ENCODE measurements at places on chromosomes 6 and 20. TPM values are rescaled to one million over a fixed set of nuclear protein-coding genes. Genes with fewer than 3 reads are reported as not detected.

The TREML4 gene
- not detected for total RNA-seq

The MAP7 gene
- total RNA-seq = 0.65 TPM

The HINT3 gene
- 11.1 TPM for total RNA-seq

The LY6G6F gene
- total RNA-seq = not detected

The KLHDC3 gene
- 137 TPM for total RNA-seq

The DLL1 gene
- 3.2 TPM for total RNA-seq

The PM20D2 gene
- total RNA-seq = 16.6 TPM

The DOK5 gene
- total RNA-seq = 0.98 TPM

The EYS gene
- total RNA-seq = 3.2 TPM

The SYNE1 gene
- 47.9 TPM for total RNA-seq

The PI16 gene
- not detected for total RNA-seq

The IMPG1 gene
- 0.29 TPM for total RNA-seq

The HCRTR2 gene
- not detected for total RNA-seq

The MAS1 gene
- total RNA-seq = not detected

The ANKRD6 gene
- 7.5 TPM for total RNA-seq

Measured in vein endothelial cell (primary cell).